ENCODE measurements at places on chromosomes 2 and 18. TPM values are rescaled to one million over a fixed set of nuclear protein-coding genes. Genes with fewer than 3 reads are reported as not detected.

- H3K27ac ChIP-seq: no peak overlapping the region
- H3K4me1 ChIP-seq: peaks cover 20% of the 10 kb centered on the region
- H3K4me3 ChIP-seq: no peak overlapping the region
- no peak for DNase-seq
Observed at GRCh38 chr2:45172760-45173392, 163.6 kb upstream of the SIX2 start.

- no peak overlapping the region for H3K27ac ChIP-seq
- H3K4me3 ChIP-seq: no peak overlapping the region
- H3K36me3 ChIP-seq: no peaks in the 10 kb centered on the region
- peaks cover 6% of the 10 kb centered on the region for H3K4me1 ChIP-seq
Observed at GRCh38 chr2:12613137-12613835, 103.5 kb upstream of the TRIB2 start.

DNA sequence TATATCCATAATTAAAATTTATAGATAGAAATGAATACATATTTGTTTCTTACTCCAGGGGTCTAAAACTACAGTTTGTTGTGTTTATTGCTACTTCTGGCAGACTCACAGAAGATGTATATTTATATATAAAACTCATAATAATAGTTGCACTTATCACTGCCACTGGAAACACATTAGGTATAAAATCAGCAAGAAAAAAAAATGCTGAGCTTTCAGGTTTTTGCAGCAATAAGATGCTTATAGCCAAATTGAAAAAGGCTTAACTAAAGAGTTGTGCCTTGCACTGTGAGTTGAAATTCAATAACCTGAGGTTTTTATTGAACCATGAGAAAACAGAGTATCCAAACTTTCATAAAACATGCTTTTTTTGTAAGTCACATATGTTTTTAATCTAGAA lies 623.9 kb upstream of the CRIM1 start:
- no peak overlapping the region for H3K27ac ChIP-seq
- no peaks in the 10 kb centered on the region for H3K36me3 ChIP-seq
- no peak for DNase-seq
- no peak overlapping the region for H3K4me3 ChIP-seq
- no peaks in the 10 kb centered on the region for H3K27me3 ChIP-seq
- no peaks in the 10 kb centered on the region for H3K4me1 ChIP-seq

NEU2 gene
- not detected for total RNA-seq

FOXD4L1 gene
- 2.0 TPM for total RNA-seq

Data from thyroid gland (tissue), 4 donors.